ENCODE measurements at places on chromosomes 2 and 18.

- DNase-seq, result no peak
These were observed 1590.6 kb upstream of the DDX18 start for GRCh38 chr2:116223912-116224311.

DNA sequence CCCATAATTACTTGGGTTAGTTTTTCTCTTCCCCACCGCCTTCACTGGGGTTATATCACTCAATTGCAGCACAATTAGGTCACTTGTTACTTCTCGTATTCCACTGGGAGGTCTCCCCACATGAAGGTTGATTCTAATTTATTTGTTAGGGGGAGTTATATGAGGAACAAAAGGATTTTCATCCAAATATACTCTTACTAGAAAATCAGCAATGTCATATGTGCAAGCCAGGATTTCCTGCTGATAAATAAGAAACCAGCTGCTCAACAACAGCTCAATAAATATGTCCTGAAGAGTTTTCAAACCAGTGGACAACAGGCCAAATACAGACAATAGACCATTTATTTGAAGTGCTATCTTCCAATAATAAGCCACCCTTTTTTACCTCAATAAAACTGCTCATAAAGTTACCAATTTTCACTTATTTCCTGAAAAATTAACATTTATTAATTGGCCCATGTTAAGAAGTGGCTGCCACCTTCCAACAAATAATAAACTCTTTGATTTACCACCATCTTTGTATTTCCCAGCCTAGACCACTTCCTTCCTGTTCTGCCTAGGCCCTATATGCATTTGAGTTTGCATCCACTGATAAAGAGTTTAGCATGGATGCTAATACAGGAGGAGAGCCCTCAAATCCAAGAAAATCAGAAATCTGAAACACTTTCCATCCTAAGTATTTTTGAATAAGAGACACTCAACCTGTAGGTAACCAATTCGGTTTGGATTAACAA is 184.4 kb upstream of the SLC39A10 start:
- no peak for DNase-seq

DNA sequence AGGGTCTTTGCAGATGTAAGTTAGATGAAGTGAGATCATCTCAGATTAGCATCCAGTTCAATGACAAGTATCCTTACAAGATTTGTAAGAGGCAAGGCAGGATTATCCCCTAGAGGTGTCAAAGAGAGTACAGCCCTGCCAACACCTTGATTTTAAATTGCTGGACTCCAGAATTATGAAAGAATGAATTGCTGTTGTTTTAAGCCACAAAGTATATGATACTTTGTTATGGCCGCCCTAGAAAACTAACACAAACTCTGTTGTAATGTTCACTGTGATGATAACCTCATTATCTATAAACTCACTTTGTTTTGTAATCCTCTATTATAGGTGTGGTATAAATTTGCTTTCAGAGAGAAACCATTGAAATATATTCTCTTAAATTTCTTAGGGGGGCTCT is 249.0 kb upstream of the SPOPL start:
- DNase-seq, result no peak

DNA sequence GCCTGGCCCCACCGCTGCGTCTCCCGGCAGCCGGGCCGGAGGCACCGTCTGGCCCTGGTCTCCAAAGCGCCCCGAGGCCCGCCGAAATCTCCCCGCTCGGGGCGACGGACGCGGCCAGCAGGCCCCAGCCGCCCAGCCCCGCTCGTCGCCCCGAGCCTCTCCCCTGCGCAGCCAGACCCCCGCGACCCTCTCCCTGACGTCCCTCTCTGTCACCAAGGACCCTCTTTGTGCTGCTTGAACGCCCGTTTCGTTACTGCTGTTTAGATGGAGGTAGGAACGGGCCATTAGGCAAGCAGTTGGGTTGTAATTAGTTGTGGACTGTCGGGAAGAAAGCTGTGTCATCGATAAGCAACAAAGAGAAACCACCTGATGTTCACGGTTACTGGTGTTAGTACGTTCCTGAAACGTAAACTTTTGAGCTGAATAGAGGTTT is 686 bp downstream of the UBXN4 start:
- no peak for DNase-seq

DNA sequence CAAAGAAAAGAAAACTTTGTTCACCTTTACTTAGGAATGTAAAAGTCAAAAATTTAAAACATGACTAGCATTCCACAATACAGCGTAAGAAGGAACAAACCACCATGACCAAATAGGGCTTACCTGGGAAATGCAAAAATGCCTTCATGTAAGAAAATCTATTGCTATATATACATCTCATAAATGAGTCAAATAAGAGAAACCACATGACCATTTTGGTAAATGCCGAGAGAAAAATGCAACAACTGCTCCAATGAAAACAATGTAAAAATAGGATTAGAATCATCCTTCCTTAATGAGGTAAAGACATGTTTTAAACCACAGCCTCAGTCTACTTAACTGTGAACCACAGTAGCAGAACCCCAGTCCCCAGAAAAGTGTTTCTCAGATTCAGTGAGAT is 49.4 kb downstream of the TGOLN2 start:
- no peak for DNase-seq

DNA sequence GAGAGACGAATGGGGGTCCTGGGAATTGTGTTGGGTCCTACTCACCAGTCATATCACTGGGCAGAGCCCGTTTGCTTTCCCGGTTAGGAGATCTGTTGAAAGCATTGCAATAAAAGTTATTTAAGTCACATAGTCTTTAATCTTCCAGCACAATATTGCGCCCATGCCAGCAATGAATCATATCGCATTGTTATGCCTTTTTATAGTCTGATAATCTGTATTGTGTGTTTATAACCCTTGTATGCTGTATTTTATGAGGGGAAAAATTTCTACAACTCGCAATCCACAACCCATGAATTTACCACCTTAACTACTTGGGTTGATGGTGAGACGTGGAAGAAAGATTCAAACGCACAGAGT is 211.9 kb upstream of the SMIM21 start:
- no peak for DNase-seq

GRCh38 chr2:121233486-121234110 is 51.4 kb downstream of the TFCP2L1 start:
- no peak for DNase-seq

DNA sequence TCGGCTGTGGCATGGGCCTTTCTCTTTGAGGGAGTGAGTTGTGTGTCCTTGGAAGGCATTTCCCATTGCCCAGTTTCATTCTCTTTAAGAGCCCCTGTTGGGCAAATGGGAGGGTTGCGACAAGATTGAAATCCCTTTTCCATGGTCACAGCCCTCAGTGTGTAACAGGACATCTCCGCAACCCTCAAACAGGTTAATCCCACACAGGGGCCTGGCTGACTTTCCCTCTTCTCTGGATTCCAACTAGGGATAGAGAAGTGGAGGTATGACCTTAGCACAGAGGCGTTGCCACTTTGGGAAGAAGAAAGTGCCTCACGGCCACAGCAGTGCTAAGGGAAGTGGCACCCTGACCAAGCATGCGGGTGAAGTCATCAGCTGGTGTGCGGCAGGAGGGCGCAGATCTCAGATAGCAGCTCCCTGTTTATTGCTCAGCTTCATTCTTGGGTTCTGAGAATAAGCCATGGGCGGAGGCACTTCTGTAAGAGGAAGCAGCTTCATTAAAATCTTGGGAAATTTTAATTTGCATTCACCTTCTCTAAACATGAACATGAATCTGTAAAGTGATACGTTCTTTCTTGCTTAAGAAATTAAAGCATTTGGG is 256.5 kb downstream of the GBX2 start:
- no peak for DNase-seq

DNA sequence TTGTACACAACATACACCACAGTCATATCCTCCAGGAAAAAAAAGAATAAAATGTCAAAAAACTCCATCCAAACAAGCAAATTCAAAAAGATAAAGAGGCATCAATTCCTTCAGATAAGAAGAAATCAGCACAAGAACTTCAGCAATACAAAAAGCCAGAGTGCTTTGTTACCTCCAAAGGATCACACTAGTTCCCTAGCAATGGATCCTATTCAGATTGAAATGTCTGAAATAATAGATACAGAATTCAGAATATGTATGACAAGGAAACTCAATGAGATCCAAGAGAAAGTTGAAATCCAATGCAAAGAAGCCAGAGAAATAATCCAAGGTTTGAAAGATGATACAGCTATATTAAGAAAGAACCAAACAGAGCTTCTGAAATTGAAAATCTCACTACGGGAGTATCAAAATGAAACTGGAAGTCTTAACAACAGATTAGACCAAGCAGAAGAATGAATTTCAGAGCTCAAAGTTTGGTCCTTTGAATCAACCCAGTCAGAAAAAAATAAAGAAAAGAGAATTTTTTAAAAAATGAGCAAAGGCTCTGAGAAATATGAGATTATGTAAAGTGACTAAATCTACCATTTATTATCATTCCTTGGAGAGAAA is 80.6 kb downstream of the TRABD2A start:
- no peak for DNase-seq

- no peak for DNase-seq
These were observed 55.1 kb upstream of the EML4 start for GRCh38 chr2:42114091-42114490.

DNA sequence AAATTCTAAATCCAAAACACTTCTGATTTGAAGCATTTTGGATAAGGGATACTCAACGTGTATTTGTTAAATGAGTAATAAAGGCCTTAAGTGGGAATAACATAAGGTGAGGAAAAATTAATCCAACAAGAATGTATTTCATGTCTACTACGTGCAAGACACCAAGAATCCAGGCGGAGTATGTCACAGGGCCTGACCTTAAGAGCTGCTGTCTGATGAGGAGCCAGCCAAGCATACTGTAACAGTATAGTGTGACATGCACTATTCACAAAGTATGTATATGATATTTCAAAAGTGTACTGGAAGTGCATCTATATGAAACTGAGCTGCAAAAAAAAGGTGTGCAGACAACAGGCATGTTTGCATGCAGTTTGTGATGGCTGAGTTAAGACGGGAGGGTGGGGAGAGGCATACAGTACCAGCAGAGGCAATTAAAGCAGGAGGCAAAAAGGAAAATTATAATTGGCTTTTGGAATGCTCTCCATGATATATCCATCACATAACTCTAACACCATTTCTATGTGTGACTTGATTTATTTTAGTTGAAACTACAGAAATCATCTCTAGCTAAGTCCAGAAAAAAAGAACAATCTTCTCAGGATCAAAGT is 18.2 kb downstream of the IWS1 start:
- DNase-seq, result no peak

- DNase-seq, result no peak
These were observed 905 bp upstream of the NUP35 start for GRCh38 chr2:183123117-183123958.

DNA sequence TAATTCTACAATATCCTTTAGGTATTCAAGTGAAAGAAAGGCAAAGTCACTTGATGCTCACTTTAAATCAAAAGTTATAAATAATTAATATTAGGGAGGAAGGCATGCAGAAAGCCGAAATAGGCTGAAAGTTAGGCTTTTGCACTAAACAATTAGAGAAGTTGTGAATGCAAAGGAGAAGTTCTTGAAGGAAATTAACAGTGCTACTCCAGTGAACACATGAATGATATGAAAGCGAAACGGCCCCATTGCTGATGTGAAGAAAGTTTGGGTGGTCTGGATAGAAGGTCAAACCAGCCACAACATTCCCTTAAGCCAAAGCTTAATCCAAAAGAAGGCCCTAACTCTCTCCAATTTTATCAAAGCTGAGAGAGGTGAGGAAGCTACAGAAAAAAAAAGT is 103.1 kb upstream of the CXCR4 start:
- no peak for DNase-seq

DNA sequence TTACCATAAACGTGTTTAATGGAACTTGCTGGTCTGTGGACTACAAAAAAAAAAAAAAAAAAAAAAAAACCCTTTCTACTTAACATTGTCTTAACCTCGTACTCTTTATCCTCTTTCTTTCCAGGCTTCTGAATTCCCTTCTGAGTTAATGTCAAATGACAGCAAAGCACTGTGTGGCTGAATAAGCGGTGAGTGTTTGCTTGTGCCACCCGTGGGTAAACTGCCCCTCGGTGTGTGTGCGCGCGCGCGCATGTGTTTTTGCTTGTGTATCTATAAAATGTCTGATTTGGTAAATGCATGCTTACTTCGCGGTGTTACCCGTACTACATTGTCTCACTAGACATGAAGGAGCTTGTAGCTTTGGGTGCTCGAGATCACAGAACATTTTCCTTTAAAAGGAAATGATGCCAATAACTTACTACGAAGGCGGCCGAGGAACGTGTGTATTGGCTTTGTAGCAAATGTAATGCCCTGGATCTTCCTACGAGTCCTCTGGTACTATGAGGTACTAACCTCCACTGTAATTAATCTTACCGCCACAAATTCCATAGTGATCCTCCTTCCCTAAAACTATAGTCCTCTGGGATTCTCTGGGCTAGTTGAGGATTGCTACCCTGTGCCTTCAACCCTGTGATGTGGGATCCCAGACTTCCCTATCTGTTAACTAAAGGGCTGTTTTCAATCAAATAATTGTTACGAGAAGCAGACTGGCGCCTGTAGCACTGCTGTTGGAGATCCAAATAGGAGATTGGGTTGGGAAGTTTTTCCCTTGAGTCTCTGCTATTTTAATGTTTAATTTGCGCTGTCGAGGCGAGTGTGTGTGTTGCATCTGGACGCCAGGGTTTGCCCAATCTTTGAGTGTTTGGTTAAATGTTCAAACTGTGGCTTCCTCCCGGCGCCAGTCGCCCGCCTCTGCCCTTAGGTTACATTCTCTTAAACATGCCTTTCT is 1.1 kb downstream of the ID2 start:
- no peak for DNase-seq

DNA sequence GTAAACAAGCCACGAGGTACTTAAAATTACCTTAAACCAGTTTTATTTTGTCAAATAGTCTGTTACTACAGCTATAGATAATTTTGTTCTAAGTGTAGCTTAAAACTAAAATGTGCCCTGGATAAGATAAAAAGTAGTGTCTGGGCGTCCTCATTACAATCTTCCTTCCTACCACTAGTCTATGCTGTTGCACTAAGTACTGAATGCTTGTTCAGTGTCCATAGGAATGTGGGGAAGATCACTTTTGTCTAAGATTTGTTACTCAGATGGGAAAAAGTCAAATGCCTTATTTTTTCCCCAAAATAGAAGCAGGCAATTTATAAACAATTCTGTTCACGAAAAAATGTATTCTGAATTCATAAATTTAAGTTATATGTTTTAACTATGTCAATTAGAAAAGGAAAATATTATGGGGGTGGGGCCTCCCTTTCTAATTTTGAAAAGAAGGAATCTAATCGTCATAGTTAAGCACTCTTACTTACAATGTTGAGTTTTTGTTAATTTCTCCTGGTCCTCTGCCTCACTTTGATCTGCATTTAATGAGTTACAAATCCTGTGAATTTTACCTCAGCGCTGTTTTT is 140.4 kb upstream of the VRK2 start:
- no peak for DNase-seq

GRCh38 chr2:28809927-28810326 is 707 bp upstream of the SPDYA start:
- no peak for DNase-seq

- DNase-seq, result no peak
These were observed 19.0 kb downstream of the CROCC2 start for GRCh38 chr2:240925191-240925567.

GRCh38 chr2:105220604-105221003 is 20.9 kb upstream of the GPR45 start:
- no peak for DNase-seq

GRCh38 chr2:126766969-126767296 is 111.0 kb downstream of the GYPC start:
- no peak for DNase-seq
